ENCODE measurements at places on chromosomes 13 and 19.

GRCh38 chr19:3135961-3136683 lies at the start of gene GNA15:
Gene GNA15, plus strand, starts transcription at chr19:3136033. Its CDS starts 418 bp downstream, at chr19:3136451.
- DNase-seq, result no peak

GRCh38 chr19:1164684-1165531 lies 9.2 kb downstream of the SBNO2 start:
- no peak for DNase-seq

- no peak for DNase-seq
Measured at GRCh38 chr19:46896076-46896794, 35.4 kb downstream of the ARHGAP35 start.

- no peak for DNase-seq
Measured at GRCh38 chr13:97464561-97464960, 30.6 kb downstream of the RAP2A start.

GRCh38 chr19:11639245-11639601 lies 41.9 kb downstream of the ZNF627 start:
- DNase-seq, result no peak

DNA sequence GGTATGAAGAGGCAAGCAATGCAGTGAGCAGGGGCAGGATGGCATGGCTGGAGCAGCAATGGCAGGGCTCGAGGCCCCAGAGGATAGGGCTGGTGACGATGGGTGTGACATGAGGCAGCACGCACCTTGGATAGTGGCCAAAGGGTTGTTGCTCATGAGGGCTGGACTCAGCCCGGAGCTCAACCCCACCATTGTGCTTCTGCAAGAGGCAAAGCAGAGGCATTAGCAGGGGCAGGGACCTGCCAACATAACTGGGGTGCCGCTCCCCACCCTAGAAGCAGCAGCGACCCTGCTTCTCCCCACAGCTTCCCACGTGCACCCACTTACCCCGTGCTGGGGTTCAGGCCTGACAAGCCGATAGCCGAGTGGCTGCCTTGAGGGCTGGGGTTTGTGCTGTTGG lies 15.8 kb downstream of the ZNF574 start:
- no peak for DNase-seq

DNA sequence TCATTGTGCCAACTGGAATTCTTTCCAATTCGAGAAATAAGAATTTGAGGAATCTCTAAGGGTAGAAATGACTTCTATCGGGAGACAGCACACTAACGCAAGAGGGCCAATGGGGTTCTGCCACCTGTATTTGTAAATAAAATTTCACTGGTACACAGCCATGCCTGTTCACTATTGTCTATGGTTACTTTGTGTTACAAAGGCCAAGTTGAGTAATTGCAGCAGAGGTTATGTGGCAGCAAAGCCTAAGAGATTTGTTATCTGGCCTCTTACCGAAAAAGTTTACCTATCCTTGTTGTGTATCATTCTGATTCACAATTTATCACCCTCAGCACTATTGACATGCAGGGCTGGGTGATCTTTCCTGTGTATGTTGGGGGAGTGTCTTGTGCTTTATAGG lies 278.0 kb downstream of the KLF5 start:
- no peak for DNase-seq

DNA sequence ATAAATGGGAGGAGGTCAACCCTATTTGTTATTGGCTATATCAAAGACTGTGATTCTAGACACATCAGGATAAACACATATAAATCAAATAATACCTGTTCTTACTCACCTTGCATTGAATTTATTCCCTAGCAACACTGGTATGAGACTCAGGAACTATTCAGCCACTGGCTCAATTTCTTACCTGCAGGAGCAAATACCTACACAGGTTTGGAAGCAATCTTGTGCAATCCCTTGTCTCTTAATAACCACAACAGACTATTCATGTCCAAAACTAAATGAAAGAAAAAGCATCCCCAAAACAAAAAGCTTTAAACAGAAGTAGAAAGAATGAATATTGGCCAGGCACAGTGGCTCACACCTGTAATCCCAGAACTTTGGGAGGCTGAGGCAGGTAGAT lies 55.5 kb downstream of the TBC1D4 start:
- DNase-seq, result no peak

- no peak for DNase-seq
Measured at GRCh38 chr13:34076943-34077703, 259.2 kb downstream of the RFC3 start.

GRCh38 chr19:46624958-46625661 lies at the start of gene PTGIR:
Gene PTGIR, minus strand, starts transcription at chr19:46625089. Its CDS starts 864 bp downstream, at chr19:46624225.
- no peak for DNase-seq

DNA sequence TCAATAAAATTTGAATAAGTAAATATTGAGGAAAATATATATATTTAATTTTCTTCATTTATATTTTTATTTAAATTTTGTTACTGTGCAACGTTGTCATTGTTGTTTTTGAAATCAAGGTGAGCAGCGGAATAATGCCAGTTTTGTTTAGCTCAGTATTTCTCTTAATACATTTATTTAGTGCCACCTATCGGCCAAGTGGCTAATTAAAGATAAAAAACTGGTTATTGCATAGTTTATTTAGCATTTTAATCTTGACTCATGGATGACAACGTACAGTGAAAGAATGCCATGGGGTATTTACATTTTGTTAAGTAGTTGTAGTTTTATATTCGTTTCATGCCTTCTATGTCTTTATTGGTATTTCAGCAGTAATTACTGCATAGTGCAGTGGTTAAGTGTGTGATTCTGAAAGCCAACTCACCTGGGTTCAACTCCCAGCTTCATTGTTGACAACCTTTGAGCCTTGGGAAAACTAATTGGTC lies 265.9 kb downstream of the MYO16 start:
- DNase-seq, result no peak

- DNase-seq, result no peak
Measured at GRCh38 chr13:31850041-31850555, 110.8 kb downstream of the RXFP2 start.

DNA sequence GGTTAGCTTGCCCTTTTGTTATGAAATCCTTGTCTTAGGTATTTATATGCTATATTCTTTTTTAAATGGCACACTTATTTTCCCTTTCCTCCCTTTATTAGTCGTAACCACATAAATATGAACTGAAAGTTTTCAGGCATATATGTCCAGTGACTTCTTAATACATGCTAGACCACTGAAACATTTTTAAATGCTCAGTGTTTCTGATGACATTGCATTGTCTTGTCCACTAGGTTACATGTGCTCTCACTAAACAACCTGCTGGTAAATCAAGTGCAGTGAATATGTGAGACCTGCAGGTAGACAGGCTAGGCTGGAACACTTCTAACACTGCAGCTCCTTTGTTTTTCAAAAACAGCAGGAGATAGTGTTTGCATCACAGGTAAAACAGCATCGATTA lies 332.6 kb upstream of the DACH1 start:
- no peak for DNase-seq

DNA sequence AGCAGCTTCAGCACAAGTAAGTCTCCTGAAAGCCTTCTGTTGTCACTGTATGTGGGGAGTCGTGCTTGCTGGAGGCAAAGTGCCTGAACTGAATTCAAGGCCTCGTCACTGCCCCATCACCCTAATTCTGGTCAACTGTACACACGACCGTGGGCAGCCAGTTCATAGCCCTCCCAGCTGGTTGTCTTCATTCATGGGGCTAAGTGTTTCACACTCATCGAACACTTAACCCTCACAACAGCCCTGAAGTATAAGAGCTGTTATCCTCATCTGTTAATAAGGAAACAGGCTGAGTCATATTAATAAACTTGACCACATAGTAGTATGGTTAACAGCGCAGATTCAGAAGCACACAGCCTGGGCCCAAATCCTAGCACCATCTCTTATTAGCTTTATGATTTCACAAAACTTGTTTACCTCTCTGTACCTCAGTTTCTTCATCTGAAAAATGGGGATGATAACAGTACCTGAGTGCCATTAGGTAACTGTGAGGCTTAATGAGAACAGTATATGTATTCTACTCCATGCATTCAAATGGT lies 66.7 kb downstream of the CDADC1 start:
- DNase-seq, result no peak

GRCh38 chr13:38582133-38582532 lies 104.7 kb upstream of the FREM2 start:
- DNase-seq, result no peak

- DNase-seq, result no peak
Measured at GRCh38 chr13:113647351-113648215, 10.4 kb downstream of the ATP4B start.

DNA sequence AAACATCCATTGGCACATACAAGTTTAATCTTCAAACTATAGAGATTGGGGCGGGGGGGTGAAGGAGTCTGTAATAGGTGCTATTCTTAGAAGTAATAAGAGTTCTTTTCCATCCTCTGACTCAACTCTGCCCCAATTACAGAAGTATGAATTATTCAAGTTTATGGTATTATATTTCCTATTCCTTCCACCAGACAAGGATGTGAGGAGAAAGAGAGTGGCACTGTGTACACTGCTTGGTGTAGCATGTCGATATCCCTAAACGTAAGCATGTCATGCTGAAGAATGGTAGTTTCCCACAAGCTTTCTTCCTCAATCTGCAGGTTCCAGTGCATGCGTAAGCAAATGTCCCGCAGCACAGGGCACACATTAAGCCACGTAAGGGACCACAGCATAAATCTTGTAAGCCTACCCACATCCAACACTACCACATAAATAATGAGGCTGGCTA lies 14.1 kb downstream of the BRD4 start:
- DNase-seq, result peak; percentile 64

- DNase-seq, result no peak
Measured at GRCh38 chr13:109768176-109768575, 18.2 kb downstream of the IRS2 start.

DNA sequence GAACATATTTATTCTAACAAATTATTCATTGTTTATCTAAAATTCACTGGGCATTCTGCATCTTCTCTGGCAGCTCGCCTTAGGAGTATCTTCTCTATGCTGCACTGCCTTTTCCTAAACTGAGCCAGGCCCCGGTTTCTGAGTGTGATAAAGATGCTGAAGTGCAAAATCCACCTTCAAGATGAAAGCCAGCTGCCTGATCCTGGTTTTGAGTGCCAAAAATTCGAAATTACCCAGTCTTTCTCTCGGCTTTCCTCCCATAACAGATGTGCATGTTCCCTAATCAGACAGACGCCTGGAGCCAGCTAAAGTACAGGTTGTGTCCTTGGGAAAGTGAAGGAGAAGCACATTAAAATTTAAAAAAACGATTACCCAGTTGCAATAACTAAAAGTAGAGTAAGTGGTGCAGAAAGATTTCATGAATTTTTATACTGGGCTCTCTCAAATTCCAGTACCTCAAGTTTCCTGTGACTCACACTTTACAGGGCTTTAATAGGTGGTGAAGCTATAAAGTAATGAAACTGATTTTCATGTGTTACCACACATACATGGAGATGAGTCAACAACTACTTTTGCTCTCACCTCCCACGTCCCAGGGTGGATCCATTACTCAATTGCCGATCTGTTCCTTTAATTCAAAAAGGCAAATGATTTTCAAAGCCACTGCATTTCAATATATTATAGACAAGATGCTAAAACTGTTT lies 65.0 kb upstream of the GTF2F2 start:
- DNase-seq, result peak; percentile 53

DNA sequence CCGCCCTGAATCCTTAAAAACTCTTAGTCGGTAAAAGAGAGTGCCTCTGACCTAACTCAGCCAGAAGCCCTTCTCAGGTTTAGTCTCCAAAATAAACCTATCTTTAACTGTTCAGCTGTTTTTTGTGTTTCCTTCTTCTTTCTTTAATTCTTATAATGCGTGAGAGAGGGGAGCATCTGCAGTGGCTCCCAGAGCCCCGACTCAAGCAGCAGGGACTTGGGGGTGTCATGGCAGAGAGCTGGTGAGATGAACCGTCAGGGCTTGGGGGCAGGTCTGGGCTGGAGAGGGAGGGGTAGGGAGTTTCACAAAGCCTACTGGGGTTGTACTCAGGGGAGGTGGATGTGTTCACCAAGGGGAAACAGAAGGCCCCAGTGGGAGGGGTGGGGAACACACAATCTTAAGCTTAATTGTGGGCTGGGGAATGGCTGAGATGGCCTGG lies 16.8 kb upstream of the SIGLEC6 start:
- DNase-seq, result peak; percentile 34

GRCh38 chr19:46745521-46746280 lies at the start of gene FKRP:
Gene FKRP, plus strand, starts transcription at chr19:46746057. Its CDS starts 9,394 bp downstream, at chr19:46755451.
- no peak for DNase-seq

DNA sequence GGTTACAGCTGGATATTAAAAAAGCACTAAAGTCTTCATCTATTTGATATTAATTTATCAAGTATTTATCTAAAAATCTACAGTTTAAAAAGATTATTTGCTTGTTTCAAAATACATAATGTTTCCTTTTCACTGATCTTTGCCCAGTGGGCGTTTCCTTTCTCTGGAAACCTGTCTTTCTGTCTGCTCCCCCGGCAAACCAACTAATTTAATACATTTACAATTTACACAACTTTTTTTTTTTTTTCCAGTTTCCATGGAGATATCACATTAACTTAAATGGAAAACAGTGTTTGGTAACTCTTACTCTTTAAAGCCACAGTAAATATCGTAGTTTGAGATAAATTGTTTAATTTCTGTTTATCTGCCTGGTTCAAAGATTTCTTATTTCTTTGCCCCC lies 5.3 kb downstream of the GPC6 start:
- DNase-seq, result no peak

DNA sequence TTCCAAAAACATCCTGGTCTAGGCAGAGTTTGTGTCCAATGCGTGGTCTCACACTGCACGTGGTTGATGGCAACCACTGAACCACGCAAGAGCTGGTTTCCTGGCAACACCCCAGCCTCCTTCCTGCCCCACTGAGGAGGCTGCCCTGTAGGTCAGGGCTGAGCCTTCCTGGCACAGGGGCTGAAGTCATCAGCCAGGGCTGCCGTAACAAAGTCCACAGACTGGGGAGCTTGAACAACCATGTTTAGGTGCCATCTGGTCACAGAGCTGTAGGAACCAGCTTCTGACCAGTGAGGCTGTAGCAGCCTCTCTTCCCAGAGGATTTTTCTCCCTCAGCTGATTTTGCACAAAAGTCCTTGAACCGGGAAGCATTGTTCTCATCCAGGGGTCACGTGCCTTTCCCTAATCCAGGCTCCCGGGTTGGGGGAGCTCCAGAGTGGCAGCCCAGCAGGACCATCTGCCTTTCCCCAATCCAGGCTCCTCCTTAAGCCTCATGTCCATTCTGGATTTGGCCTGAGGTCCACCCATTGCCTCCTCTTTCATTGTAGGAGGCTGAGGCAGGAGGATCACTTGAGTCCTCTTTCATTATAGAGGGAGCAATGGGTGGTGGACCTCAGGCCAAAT lies 53.9 kb downstream of the CHST8 start:
- no peak for DNase-seq

- DNase-seq, result no peak
Measured at GRCh38 chr13:47621931-47622330, 379.1 kb downstream of the SUCLA2 start.

DNA sequence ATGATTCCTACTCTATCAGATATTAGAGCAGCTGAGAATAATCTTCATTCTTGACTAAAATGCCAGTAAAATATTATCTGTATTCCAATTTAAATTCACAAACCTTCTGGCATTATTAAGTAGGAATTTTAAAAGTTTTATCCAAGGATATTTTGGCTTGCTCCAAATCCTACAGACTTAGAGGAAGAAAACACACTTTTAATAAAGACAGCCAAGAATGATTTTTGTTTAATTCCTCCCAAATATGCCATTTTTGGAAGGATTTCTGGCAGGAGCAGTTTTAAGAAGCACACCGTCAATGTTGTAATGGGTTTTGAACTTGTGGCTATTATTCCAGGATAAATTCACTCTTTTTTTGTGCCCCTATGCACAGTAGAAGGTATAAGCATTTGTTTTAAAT lies 355.1 kb downstream of the SLITRK5 start:
- DNase-seq, result no peak

Data from Peyer's patch (tissue), 4 donors.